ENCODE measurements at places on chromosomes 4 and X.

GRCh38 chr4:86898562-86898961 is 6.3 kb upstream of the C4orf36 start:
- no peak for DNase-seq

GRCh38 chr4:87103691-87104187 is 116.7 kb downstream of the KLHL8 start:
- DNase-seq, result peak; percentile 67

GRCh38 chr4:38463268-38463958 is 200.6 kb upstream of the KLF3 start:
- DNase-seq, result no peak

DNA sequence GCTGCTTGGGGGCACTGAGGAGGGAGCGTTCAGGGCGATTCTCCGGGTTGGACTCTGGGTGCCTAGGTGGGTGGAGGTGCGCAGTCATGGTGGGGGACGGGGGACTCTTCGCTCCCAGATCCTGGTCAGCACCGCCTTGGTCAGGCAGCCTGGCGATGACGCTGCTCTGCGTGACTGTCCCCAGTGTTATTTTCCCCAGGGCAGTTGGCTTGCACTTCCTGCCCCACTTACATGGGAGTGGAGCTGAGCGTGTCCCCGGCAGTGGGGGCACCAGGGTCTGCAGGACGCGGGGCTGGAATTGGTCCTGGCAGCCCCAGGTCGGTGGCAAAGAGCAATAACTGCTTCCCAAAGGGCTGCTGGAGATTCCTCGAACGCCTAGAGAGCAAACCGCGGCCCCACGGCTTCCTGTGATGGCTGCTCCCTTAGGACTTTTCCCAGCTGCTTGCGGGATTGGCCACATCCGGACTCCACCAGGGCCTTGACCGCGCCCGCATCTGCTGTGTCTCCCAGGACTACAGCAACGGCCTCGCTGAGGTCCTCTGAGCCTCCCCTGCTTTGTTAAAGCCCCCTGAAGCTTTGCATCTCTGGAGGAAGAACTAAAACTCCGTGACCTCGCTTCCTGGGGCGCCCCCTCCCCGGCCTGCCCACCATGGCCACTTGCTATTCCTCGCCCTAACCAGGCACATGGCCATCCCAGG is 35.3 kb upstream of the GPR78 start:
- no peak for DNase-seq

- DNase-seq, result no peak
Measured at GRCh38 chr4:150136036-150136435, 57.8 kb downstream of the DCLK2 start.

DNA sequence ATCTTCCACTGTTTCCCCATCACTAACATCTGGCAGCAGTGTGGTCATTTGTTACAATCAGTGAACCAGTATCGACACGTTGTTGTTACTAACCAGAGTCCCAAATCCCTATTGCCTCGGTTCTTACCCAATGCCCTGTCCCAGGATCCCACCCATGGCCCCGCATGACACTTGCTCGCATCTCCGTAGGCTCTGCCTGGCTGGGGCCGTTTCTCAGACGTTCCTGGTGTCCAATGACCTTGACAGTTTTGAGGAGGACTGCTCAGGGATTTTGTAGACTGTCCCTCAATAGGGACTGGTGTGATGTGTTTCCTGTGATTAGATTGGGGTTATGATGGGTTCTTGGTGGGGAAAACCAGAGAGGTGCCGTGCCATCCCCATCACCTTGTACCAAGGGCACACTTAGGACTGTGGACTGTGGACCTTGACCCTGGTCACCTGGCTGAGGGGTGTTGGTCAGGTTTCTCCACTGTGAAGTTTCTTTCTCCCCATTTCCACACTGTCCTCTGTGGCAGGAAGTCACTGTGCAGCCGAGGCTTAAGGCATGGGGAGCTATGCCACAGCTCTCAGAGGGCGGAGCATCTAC is 108.4 kb downstream of the ADRA2C start:
- no peak for DNase-seq

DNA sequence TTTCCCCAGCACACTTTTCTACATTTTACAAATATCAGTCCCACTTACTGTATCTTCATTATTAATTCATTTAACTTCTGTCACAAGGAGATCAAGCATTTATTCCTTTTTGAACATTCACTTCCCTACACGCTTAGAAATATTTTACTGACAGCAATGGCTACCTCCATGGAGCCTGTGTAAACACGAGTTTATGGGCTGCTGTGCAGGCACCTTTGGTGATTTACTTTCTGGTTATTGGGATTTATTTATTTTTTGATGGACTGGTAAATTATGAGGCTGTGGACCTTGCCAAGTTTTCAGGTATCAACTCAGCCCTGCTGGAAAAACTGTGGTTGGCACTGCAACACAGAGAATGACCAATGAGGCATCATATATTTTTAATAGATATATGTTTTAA is 45.4 kb upstream of the PAQR3 start:
- no peak for DNase-seq

GRCh38 chrX:137684591-137684990 is 118.7 kb downstream of the ZIC3 start:
- DNase-seq, result no peak

GRCh38 chrX:74788545-74789086 is 136.6 kb downstream of the NEXMIF start:
- DNase-seq, result no peak

DNA sequence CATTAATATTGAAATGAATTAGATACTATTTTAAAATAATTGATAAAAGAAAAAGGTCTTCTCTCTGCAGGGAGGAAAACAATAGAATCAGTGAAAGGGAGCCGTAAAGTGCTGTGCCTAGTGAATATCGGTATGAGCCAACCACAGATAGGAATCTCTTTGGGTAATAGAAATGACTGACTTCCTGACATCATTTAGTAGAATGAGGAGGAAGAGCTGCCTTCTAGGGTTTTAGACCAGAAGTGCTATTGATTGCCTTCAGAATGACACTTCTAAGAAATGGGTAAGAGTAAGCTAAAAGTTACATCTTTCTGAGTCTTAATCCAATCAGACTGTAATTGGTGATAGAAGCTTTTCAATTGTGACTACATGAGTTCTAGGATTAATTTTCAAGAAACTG is 134.0 kb upstream of the MAP9 start:
- no peak for DNase-seq

- DNase-seq, result no peak
Measured at GRCh38 chr4:121668368-121669162, 28.2 kb downstream of the ANXA5 start.

GRCh38 chrX:132532913-132533312 is 44.1 kb upstream of the MBNL3 start:
- DNase-seq, result no peak

DNA sequence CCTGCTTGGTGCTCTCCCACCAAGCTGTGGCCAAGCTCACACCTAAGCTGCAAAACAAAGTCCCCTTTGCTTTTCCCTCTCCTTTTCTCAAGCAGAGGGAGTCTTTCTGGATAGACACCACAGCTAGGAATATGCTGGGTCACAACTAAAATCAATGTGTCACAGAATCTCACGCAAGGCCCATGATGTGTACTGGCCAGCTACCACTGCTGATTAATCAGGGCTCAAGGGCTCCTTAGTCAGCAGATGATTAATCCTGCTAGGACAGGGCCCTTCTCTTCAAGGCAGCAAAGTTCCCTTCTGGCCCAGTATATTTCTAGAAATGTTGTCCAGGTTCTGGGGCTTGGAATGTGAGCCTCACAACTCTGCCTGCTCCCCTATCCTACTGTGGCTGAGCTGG is 32.0 kb upstream of the TENT5D start:
- DNase-seq, result no peak

- DNase-seq, result no peak
Measured at GRCh38 chr4:130131536-130131935, 1035.6 kb downstream of the C4orf33 start.

- no peak for DNase-seq
Measured at GRCh38 chr4:129350834-129351721, 255.1 kb downstream of the C4orf33 start.

DNA sequence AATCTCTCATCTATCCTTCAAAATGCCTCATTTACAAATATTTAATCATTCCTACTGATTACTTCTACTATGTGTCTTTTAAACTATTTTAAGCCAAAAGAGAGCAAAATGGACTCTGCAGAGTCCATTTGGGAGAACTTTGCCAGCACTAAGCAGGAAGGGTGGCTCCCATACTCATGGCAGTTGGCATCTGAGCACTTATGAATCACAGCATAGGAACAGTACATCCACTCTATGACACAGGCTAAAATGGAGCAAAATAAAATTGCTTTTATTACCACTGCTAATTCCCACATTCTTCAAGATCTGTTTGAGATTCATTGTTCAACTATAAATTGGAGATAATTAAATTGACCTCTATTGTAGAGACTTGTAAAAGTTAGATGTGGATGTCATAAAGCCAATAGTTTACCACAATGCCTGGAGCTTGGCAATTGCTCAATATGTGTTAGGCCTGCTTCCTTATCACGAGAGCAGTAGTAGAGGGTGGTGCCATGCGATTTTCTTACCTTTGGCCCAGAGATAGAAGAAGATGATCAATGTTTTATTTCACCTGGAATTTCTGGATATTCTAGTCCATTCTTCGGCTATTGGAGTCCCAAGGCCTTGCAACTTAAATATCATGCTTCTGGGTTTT is 19.1 kb downstream of the HPGD start:
- peak; percentile 87 for DNase-seq

DNA sequence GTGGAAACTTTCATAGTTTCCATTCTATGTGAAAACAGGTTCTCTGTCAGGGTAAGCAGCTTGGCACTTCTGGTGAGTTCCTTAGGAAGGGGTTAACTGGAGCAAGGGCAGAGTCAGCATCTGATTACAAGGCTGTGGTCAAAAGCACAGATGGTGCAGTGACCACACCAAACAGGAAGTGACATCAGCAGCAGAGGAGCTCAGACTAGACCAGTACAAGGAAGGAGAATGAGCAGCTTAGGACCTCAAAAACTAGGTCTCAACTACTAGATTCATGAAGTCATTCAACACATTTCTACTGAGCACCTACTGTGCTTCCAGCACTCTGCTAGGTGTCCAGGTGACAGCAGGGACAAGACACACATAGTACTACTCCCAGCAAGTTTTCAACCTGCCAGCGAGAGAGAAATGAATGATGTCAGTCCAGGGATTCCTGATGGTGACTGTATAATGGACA is 130.2 kb downstream of the AMELX start:
- DNase-seq, result peak; percentile 5

DNA sequence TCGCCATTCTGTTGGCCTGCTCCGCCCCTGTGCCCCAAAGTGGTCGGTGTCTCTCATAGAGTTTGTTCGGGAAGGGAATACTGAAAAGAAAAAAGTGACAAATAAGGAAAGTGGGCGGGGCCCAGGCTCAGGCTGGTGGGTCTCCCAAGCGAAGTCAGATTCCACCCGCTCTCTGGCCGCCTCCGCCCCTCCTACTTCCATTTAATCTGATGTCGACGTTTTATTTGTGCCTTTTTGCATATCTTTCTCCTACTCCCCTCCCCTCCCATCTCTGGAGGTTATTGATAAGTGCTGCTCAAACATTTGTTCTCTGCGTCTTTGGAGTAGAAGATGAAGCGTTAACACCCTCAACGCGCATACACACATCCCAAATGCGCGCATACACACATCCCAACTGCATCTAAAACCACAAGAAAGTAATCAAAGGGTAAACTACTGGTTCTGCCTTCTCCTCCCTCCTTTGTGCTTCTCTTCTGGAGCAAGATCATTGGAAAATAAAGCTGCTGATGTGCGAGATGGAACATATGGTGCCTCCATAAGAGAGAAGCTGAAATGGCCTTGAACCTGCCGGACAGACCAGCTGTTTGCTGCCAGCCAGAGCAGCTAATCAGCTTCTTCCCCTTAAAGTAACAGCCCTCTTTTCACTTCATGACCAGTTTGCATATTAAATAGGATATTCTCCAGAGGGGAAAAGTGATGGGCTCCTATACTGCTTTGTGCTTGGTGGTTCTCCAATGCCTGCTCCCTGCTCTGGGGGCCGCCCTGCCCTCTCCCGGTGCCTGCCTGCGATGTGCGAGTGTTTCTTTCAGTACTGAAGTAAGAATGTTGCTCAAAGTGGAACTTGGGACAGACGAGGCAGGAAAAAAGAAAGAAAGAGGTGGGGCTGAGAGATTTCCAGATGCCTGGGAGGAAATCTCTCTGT is 3.1 kb downstream of the MAMLD1 start:
- DNase-seq, result no peak

- DNase-seq, result no peak
Measured at GRCh38 chrX:152798945-152799344, 29.5 kb upstream of the MAGEA6 start.

GRCh38 chrX:132565273-132565672 is 76.4 kb upstream of the MBNL3 start:
- DNase-seq, result no peak

DNA sequence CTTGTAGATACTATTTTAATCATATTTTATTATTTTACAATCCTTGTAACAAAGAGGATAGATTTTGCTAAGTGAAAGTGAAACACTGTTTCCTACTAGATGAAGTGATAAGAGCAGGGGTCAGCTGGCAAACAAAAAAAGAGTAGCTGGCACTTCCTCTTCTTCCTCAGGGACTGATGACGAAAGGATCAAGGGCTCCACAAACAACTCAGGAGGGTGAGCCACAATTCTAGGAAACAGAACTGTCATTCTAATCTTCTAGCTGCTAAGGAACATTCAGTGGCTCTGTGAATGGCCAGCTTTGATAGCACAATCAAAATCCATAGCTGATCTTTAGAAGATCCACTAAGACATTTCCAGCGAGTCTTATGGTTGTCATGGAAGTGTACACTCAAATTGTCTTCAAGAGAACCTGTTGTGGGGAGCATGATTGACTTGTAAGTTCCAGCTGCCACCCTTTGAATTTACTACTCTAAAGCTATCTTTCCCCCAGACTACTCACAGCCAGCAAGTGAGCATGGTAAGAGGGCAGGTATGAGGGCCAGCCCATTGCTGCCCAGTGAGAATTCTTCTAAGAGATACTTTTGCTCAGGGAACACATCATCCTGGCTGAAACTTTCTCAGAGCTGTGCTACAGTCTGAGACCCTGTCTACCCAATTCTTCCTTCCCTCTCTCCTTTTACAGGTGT is 275.7 kb upstream of the RASGEF1B start:
- DNase-seq, result no peak

GRCh38 chrX:9912351-9913145 is 54.6 kb upstream of the CLDN34 start:
- DNase-seq, result no peak
